Stimulated activated memory B cell treated with anti-CD40 and anti-IgM and Interleukin-4, amounts not matched to agents 10 μg/mL and 1 μg/mL and 100 μg/mL, for 72 hours (primary cell): ENCODE measurements at places on chromosomes 16 and 17.

DNA sequence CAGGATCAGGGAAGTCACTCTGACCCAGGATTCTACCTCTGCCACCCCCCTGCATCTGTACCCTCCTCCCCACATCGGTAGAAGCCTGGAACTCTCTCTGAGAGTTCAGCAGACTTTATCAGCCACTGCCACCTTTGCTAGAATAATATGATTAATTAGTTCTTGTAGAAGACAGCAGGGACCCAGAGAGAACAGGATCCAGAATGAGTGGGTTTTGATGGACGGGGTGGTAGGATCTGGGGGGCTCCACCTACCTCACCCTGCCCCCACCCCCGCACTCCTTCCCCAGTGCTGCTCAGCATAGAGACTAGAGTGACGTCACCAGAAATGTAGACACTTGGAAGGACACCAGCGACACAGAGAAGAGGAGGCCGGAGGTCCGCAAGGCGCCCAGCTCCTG is 33.5 kb downstream of the ABCC6 start:
- ATAC-seq, result no peak
- H3K4me3 ChIP-seq, result no peak overlapping the region
- H3K27me3 ChIP-seq, result peaks cover 13% of the 10 kb centered on the region
- no peak overlapping the region for H3K27ac ChIP-seq

DNA sequence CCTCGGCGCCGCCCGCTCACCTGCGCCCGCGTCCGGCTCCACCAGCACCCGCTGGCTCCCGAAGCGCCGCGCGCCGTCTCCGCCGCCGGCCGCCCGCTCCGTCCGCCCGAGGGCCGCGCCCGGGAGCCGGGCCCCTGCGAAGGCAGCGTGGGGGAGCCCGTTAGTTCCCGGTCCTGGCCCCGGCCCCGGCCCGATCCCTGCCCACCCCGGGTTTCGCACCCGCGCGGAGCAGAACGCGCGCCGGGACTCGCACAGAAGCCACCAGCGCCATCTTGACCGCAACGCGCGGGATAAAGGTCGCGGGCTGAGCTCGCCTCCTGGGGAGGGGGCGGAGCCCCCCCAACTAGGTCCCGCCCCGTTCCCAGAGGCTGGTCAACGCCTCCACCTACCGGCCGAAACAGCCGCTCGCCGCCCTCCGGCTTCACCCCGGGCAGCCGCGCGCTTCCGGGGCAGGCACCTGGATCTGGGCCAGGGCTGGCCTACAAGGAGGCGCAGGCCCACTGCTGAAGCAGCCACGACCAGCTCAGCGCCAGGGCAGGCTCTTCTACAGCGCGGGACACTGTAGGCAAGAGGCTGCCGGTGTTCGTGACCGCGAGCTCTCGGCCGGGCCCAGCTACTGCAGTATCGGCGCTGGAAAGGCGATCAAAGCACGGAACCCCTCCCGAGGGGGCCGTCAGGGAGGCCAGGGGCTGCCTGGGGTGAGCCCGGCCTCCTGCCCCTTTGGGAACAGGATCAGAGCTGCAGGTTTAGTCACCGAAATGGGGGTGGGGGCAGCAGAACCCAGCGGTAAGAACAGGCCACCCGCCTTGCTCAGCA is at the start of gene ECI1:
Gene ECI1, minus strand, starts transcription at position 292 of the 816 bp plus-strand sequence. Its CDS starts 21 bp downstream, at position 271.
- peak within 1 kb of the TSS; percentile 92 for H3K4me3 ChIP-seq
- peak; percentile 96 for ATAC-seq
- peaks cover 29% of the 10 kb centered on the region for H3K4me1 ChIP-seq
- peaks cover 28% of the 10 kb centered on the region for H3K36me3 ChIP-seq
- H3K27me3 ChIP-seq, result no peaks in the 10 kb centered on the region

GRCh38 chr17:32111141-32111771 is 31.0 kb upstream of the RHOT1 start:
- no peaks in the 10 kb centered on the region for H3K36me3 ChIP-seq
- H3K4me1 ChIP-seq, result no peaks in the 10 kb centered on the region
- no peak overlapping the region for H3K27ac ChIP-seq

- H3K27me3 ChIP-seq, result no peaks in the 10 kb centered on the region
- H3K27ac ChIP-seq, result peak overlapping the region; percentile 20
- H3K4me3 ChIP-seq, result no peak overlapping the region
- no peak for ATAC-seq
Measured at GRCh38 chr17:39751016-39751543, 13.3 kb downstream of the GRB7 start.

DNA sequence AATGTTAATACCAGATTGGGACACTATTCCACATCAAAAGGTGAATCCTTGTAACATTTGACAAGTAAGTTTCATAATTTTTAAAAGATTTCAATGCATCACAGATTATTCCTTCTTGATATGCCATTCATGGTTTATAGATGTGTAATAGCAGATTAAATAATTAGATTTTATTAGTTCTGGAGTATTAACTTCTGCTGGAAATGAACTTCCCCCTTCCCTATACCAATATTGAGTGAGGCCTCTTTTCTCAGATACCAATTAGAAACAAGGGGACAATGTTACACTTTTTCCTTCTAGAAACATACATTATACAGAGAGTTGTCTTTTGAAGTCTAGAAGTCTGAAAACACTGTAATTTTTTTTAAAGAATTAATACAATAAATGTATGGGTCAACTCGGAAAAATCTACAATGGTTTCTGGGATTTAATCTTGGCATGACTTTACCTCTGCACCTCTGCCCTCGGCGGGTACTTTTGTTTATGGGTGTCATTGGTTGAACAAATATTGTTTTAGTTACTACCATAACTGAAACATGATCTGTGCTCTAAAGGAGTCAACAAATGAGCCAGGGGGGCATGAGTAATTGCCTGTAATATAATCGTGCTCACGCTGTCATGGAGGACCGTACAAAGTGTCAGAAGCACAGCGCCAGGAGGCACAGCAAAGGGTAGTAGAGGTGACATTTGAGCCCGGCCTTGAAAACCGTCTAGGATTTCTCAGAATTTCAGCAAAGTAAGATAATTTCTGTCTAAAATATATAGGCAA is 8.2 kb downstream of the LRRC37B start:
- no peak overlapping the region for H3K27ac ChIP-seq
- no peak overlapping the region for H3K4me3 ChIP-seq
- peaks cover 25% of the 10 kb centered on the region for H3K4me1 ChIP-seq
- H3K36me3 ChIP-seq, result peaks cover 13% of the 10 kb centered on the region
- H3K27me3 ChIP-seq, result no peaks in the 10 kb centered on the region

- no peak overlapping the region for H3K4me3 ChIP-seq
- H3K27me3 ChIP-seq, result no peaks in the 10 kb centered on the region
- H3K27ac ChIP-seq, result no peak overlapping the region
- ATAC-seq, result no peak
- no peaks in the 10 kb centered on the region for H3K36me3 ChIP-seq
Measured at GRCh38 chr17:65531256-65532100, 30.0 kb downstream of the AXIN2 start.

GRCh38 chr17:77353684-77354419 is 213.1 kb downstream of the SEC14L1 start:
- H3K27me3 ChIP-seq, result no peaks in the 10 kb centered on the region
- H3K27ac ChIP-seq, result no peak overlapping the region
- H3K4me3 ChIP-seq, result no peak overlapping the region
- no peaks in the 10 kb centered on the region for H3K36me3 ChIP-seq
- H3K4me1 ChIP-seq, result peaks cover 33% of the 10 kb centered on the region

- ATAC-seq, result no peak
- H3K36me3 ChIP-seq, result peaks cover 57% of the 10 kb centered on the region
- H3K4me1 ChIP-seq, result peaks cover 3% of the 10 kb centered on the region
- no peaks in the 10 kb centered on the region for H3K27me3 ChIP-seq
- no peak overlapping the region for H3K4me3 ChIP-seq
- H3K27ac ChIP-seq, result no peak overlapping the region
Measured at GRCh38 chr17:78048346-78049292, 79.9 kb downstream of the TMC6 start.

DNA sequence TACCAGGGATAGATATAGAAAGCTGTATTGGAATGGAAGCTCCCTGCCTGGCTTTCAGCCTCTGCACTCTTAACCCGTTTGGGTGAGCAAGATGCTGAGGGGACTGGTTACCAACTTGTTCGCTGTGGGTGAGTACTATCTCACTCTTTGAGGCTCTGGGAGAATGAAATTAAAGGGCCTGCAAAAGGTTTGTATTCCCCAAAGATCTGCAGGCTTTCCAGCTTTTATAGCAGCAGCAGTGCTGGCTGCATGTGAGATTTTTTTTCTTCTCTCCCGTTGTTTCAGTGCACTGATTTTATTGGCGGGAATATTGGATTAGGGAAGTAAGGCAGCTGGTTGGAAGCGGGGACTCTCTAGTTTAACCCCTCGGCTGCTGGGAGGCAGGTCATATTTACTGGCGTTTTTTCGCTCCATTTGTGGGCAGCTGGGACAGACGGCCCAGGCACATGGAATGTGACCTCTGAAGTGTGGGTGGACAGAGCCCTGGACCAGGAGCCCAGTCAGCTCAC is 30.9 kb downstream of the C17orf75 start:
- ATAC-seq, result no peak
- no peak overlapping the region for H3K4me3 ChIP-seq
- no peak overlapping the region for H3K27ac ChIP-seq

DNA sequence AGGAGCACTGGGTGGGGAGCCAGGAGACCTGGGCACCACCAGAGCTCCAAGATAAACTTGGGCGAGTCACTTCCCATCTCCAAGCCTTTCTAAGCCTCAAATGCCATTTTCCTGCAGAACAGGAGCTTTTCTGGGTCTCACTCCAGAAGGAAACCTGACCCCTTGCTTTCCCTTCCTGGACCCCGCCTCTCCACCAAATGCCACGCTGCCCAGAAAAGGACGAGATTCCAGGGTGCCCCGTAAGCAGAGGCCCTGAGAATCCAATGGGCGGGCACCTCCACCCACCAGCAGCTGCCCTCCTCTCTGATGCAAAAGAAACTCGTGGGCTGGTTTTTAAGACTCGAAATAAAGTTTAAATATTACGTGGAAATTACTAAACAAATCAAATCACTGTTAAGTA is 31.3 kb downstream of the ZNF423 start:
- H3K4me3 ChIP-seq, result no peak overlapping the region
- ATAC-seq, result no peak
- no peaks in the 10 kb centered on the region for H3K4me1 ChIP-seq
- no peak overlapping the region for H3K27ac ChIP-seq
- H3K27me3 ChIP-seq, result peaks cover 31% of the 10 kb centered on the region

DNA sequence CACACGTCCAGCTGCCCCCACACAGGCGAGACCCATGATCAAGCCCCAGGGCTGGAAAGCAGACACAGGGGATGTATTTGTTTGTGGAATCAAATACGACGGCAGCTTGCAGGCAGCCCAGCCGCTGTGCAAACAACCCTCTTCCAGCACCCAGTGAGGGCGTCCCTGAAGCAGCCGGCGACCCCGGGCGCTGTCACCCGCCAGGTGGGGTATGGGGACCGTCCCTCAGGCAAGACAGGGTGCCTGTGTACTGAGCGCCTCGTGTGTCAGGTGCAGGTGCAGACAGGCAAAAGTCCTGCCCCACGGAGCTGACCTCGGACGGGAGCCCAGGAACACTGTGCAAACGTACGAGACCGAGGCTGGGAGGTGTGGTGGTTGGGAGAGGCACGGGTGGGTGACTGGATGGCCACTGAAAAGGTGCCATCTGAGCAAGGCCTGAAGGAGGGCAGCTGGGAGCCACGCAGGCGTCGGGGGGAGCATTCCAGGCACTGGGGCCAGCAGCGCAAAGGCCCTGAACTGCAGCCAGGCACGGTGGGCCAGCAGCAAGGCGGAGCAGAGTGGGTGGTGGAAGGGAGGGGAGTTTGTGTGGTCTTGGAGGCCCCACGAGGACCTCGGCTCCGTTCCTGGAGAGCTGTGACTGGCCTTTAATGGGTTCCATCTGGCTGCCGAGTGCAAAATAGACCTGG is 48.5 kb downstream of the CBFA2T3 start:
- no peaks in the 10 kb centered on the region for H3K27me3 ChIP-seq
- no peak for ATAC-seq
- H3K4me1 ChIP-seq, result peaks cover 60% of the 10 kb centered on the region
- peaks cover 8% of the 10 kb centered on the region for H3K36me3 ChIP-seq
- no peak overlapping the region for H3K4me3 ChIP-seq
- H3K27ac ChIP-seq, result no peak overlapping the region
